Stimulated activated CD4-positive, alpha-beta T cell treated with anti-CD3 and anti-CD28 coated beads, Interleukin-4, amount 100 ng/mL, for 1 hour (primary cell): ENCODE measurements at places on chromosomes 1 and 21.

GRCh38 chr1:174964261-174964971 is 35.3 kb upstream of the CACYBP start:
- no peak for DNase-seq

DNA sequence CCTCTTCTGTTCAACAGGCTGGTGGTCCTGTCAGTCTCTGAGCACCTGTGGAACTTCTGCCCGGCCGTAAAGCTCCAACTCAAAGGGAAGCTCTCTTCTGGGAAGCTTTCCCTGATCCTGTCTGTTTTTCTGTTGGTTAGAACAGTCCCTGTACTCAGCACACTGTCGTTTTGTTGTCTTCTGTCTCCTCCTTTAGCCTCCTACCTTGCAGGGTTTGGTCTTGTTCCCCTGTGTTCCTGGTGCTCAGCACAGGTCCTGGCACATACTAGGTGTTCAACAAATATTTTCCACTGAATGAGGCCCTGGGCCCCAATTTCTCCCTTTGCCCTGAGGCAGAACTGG is 328 bp upstream of the KDF1 start:
- no peak for DNase-seq

DNA sequence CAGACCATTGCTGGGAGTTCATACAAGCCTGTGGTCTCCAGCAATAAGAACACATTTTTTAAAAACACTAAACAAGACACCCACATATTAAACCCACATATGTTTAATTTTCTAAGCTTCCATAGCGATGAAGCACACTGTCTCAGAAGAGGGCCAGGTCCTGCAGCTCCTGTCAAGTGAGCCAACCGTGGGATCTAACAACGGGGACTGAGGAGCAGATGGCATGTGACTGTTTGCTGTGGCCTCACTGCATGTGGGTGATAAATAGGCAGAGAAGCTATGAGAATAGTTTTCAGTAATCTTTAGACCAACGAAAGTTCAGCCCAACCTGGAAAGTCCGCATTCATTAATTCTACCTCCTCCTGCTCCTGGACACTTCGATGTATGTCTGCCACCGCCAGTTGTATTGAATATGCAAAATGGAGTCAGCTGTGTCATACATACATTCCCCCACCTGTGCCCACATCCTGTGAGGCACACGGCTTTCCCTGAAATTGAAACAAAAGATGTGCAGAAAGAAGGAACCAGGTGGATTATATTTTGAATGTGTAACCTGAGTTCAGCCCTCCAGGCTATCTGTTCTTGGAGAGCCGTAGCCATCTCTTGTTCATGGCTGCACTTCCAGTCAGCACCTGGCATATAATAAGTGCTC is 88.2 kb downstream of the MIS18A start:
- DNase-seq = no peak

GRCh38 chr1:27588256-27589232 is 15.4 kb downstream of the AHDC1 start:
- no peak for DNase-seq

DNA sequence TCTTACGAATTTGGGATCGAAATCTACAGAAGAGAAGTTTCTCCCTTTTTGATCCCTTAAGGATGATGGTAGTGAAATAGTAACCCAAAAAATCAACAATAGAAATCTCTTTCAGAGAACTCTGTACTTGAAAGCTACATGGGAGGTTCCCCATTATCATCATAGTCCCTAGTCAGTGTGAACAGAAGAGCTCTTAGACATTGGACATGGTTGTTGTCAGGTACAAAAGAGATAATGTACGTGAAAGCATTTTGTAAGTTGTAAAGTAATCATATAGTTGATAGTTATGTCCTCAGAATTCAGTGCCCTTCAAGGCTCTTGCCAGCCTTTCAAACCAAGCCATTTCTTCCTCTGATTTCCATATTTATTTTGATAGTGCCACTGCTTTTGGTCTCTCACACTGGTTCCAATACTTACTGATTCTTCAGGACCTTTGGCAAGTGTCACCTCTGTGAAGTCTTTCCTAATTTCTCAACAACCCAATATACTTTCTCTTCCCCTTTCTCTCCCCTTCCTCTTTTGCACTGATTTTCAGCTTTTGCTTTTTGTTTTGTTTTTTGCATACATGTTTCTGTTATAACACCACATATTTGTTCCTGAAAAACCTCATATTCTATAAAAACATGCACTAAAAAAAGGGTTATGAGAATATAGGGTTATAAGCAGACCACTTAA is 22.4 kb downstream of the VPS45 start:
- no peak for DNase-seq

- no peak for DNase-seq
Observed at GRCh38 chr1:201536558-201536957, 2.4 kb upstream of the NAV1 start.

GRCh38 chr1:35463232-35463631 is 94.0 kb downstream of the KIAA0319L start:
- DNase-seq = no peak

- no peak for DNase-seq
Observed at GRCh38 chr1:170296642-170297041, 150.9 kb downstream of the NTMT2 start.

- no peak for DNase-seq
Observed at GRCh38 chr1:7524341-7525337, 246.5 kb upstream of the VAMP3 start.

DNA sequence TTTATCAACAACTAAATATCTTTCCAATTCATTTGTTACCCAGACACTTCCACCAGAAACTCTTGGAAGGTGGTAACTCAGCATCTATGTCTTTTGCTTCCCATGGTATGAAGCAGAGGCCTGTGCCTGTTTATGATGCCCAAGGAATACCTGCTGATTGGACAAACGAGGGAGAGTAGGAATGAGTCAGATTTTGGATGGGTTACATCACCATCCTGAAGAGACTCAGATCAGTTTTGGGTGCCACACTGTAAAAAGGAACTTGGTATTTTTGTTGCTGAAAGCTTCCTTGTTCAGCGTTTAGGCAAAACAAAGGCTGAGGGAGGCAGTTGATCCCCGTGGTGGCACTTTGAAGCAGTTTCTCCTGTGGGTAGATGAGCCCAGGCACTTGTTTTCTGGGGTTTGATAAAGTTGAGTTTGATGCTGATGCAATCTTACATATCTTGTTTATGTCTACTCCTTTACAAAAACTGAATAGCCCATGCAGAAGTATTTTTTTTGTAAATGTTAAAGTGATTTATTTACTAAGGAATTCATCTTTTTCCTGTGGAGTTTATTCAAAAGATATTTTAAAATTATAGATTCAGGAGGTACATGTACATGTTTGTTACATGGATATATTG is 26.7 kb upstream of the CYP4X1 start:
- DNase-seq = no peak

- DNase-seq = peak; percentile 71
Observed at GRCh38 chr1:44721485-44722361, 9.2 kb downstream of the RNU5D-1 start.

GRCh38 chr1:190312763-190313162 is 164.9 kb downstream of the BRINP3 start:
- no peak for DNase-seq

DNA sequence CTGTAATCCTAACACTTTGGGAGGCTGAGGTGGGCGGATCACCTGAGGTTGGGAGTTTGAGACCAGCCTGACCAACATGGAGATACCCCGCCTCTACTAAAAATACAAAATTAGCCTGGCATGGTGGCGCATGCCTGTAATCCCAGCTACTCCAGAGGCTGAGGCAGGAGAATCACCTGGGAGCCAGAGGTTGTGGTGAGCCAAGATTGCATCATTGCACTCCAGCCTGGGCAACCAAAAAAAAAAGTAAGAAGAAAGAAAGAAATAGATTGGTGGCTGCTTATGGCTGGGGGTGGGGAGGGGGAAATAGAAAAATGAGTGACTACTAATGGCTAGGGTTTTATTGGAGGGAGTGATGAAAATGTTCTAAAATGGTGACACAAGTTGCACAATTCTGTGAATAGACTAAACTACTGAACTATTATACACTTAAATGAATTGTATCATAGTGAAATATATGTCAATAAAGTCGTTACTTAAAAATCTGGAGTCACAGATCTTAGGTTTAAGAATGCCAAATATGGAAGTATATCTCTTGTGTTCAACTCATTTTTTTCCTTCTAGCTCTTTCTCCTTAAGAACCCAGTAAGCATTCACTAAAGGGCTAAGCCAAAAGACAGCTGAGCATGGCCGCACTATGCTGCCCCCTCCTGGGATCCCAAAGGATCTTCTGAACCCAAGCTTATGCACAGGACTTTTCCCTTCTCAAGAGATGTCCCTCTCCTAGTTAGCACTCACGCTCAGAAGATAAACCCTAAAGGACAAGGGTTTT is 3.2 kb upstream of the NPL start:
- DNase-seq = peak; percentile 38

DNA sequence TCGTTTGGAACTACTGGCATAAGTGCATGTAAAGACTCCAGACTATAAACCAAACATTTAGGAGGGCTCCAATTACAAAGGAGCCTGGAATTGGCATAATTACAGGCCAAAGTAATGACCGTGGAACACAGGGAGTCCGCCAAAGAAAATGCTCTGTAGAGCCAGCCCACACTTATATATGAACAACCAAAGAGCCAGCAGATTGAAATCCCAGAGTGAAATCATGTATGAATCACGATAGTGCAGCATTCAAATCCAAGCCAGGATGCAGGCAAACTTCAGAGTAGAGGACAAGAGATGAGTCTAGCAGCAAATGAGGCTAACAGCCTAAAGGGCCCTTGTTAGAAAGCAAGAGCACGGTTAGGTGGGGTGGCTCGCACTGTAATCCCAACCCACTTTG is 13.1 kb downstream of the VPS26C start:
- no peak for DNase-seq

- no peak for DNase-seq
Observed at GRCh38 chr1:226887006-226887405, 16.6 kb downstream of the PSEN2 start.

DNA sequence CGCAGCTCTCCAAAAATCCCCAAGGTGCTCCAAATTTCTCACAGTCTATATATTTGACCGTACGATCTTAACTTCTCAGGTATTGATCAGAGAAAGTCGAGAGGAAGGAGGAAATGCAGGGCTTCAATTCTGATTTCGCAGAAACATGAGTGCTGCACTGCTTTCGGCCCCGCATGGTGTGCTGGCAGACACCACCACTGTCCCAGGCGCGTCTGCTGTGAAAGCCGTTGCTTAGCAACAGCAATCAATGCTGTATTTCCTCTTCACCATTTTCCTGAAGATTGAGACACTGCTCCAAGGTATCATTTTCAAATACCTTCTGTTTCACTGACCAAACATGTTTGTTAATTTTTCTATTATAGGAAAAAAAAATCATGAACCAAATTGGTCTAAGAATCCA is 296.3 kb downstream of the SMYD3 start:
- DNase-seq = no peak

DNA sequence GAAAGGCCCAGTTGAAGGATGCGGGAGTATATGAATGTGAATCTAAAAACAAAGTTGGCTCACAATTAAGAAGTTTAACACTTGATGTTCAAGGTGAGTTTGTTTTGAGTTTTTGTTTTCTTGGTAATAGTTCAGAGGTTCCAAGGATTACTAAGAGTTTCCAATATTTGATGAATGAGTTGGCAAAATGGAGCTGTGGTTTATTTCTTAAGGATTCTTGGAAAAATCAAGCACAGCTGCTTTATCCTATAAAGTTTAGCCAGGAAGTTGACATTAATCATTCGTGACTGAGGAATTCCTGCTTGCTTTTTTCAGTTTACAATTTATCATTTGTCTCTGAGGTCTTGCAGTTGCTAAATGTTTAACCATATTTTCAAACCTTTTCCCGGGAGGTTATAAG is 15.1 kb downstream of the VCAM1 start:
- no peak for DNase-seq

DNA sequence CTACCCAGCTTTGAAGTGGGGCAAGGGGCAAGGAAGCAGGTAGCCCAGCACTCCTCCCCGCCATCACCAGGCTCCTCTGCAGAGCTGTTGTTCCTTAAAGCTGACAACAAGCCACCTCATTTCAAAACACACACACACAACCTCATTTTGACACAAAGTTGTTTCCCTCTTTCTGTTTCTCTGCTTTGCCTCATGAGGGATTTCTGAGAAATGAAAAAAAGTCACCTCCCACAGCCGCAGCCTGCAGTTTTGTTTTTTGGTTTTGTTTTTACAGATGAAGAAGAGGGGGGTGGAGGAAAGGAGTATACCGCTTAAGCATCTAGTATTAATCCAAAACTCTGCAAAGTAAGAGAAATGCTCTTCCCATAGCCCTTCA is 12.1 kb downstream of the MCL1 start:
- peak; percentile 48 for DNase-seq

GRCh38 chr1:228849011-228849541 is 113.8 kb downstream of the RHOU start:
- no peak for DNase-seq
